ENCODE measurements at places on chromosomes 1 and 21. TPM values are rescaled to one million over a fixed set of nuclear protein-coding genes. Genes with fewer than 3 reads are reported as not detected.

DNA sequence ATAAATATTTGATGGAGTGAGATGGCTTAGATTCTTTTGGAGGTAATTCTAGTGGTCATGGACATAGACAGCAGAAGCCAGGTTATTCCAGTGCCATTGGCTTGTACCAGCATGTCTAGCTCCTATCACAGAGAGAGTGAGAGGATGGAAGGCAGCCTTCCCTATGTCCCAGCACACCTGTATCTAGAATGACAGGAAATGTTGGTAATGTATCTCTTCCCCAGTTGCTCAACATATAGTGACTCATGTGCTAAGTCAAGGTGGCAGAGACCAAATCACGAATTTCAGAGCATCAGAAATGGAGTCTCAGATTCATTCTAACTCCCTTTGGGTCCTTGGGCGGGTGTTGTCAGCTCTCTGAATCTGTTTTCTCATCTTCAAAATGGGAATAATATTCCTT is 28.4 kb downstream of the METTL13 start:
- DNase-seq = no peak
- no peaks in the 10 kb centered on the region for H3K4me1 ChIP-seq
- no peaks in the 10 kb centered on the region for H3K36me3 ChIP-seq
- no peak overlapping the region for H3K27ac ChIP-seq
- H3K27me3 ChIP-seq = no peaks in the 10 kb centered on the region

DNA sequence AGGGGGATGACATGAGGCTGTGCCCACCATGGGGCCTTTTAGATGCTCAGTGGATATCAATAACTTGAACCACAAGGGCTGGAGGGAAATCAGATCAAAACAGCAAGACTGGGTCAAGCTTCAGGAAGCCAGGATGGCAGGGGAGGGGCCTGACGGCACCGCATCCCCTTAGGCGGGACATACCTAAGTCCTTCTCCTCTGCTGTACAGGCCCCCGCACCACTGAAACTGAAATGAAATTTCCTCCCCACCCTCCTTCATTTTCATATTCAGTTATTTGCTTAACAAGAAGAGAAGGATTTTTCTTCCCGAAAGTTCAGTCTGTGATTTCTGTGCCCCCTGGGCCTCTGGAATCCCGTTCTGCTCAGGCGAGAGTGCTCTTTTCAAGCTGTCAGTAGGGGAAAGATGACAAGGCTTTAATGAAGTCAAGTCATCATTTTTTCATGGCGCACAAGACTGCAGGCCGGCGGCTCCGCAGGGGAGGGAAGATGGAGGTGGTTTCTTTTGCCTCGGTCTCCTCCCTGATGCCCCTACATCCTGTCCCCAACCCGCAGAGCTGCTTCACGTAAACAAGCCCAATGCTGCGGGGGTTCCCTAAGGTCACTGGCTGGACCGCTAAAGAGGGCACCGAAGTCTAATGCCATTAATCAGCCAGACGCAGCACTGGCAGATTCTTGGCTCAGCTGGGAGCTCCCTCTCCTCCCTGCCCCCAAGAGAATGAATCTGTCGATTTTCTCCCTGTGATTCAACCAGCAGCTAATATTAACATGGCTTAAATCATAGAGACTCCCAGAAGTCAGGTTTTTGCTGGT is 264.8 kb downstream of the C1orf94 start:
- no peak overlapping the region for H3K4me3 ChIP-seq
- H3K36me3 ChIP-seq = no peaks in the 10 kb centered on the region
- peaks cover 12% of the 10 kb centered on the region for H3K4me1 ChIP-seq
- peak; percentile 74 for DNase-seq
- no peaks in the 10 kb centered on the region for H3K27me3 ChIP-seq

DNA sequence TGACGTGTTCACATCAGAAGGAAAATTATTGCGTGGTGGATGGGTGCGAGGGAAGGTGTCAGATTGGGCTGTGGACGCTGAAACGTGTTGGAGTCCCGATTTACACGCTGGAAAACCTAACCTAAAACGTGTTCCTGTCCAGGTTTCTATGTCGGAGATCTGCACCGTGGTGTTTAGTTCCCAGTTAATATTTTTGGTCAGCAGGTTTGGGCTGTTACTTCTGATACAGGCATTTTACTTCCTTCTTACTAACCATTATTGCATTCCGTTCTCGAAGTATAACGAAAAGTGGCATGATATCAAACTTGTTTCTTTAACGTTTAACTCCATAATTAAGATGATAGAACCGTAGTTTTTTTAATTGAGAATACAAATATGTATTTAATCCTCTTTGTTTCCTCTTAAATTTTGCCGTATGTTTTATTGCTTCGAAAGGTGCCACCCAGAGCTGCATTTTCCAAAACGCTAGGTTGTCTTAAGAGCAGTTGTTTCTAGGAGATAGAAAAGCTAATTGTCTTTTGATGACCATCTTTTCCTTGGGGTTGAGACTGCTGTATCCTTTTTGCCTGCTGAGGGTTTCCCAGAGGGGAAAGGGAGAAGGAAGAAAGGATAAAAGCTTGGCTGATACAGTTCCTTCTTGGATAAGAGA is 1.3 kb downstream of the ADARB1 start:
- H3K27me3 ChIP-seq = no peaks in the 10 kb centered on the region
- H3K4me1 ChIP-seq = peaks cover 16% of the 10 kb centered on the region
- H3K27ac ChIP-seq = no peak overlapping the region
- peak overlapping the region; percentile 39 for H3K4me3 ChIP-seq
- no peak for DNase-seq

The PLEKHG5 gene
- 19.6 TPM for total RNA-seq

DNA sequence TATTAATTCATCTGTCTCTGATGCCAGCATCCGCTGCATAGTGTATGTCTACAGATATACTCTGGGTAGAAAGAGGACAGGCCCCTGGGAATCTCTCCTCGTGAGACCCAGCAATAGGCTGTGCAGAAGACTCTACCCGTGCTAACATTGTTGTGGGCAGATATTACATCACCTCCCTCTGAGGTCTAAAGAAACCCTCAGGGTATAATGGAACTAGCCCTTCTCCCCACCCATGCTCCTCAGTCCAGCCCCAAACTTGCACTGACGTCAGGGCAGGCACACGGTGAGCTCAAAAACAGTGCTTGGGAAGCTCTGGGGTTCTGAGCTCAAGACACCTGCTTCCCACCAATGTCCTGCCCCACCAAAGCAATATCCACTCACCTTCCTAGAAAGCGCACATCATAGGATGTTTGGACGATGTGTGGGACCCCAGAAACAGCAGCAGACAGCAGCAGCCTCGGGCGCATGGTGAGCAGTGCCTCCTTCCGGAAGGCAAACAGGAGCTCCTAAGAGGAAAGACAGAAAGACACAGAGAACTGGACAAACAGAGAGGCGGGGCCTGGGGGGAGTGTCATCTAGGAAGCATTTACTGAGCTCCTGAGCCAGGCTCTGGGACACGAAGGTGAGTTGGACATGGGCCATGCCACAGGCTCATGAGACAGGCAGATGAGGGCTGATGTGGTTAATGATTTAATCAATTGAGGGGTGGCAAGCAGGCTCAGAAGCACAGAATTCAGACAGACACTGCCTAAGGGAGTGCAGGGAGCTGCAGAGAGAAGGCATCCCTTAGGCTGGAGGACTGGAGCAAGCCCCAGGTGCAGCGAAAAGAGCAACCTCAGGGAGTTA is 4.8 kb downstream of the OVGP1 start:
- no peaks in the 10 kb centered on the region for H3K4me1 ChIP-seq
- no peaks in the 10 kb centered on the region for H3K27me3 ChIP-seq
- no peak overlapping the region for H3K27ac ChIP-seq
- no peak overlapping the region for H3K4me3 ChIP-seq
- H3K36me3 ChIP-seq = no peaks in the 10 kb centered on the region

DNA sequence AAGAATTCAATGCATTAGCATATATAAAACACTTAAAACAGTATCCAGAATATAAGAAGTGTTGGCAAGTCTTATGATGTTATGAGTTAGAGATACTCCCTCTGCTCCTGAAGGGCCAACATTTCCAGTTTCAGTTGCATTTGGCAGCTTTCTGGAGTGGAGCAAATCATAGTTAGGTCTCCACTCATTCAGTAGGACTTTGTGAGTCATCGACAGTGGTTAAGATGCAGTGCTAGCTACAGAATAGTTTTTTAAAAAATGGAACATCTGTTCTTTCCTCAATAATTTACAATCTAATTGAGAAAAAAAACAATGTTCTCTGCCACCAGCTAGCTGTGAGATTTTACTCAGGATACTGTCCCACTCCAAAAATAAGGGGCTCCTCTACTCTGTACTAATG is 389.1 kb downstream of the HLX start:
- no peak overlapping the region for H3K27ac ChIP-seq
- no peaks in the 10 kb centered on the region for H3K36me3 ChIP-seq
- no peak overlapping the region for H3K4me3 ChIP-seq
- H3K4me1 ChIP-seq = no peaks in the 10 kb centered on the region

DNA sequence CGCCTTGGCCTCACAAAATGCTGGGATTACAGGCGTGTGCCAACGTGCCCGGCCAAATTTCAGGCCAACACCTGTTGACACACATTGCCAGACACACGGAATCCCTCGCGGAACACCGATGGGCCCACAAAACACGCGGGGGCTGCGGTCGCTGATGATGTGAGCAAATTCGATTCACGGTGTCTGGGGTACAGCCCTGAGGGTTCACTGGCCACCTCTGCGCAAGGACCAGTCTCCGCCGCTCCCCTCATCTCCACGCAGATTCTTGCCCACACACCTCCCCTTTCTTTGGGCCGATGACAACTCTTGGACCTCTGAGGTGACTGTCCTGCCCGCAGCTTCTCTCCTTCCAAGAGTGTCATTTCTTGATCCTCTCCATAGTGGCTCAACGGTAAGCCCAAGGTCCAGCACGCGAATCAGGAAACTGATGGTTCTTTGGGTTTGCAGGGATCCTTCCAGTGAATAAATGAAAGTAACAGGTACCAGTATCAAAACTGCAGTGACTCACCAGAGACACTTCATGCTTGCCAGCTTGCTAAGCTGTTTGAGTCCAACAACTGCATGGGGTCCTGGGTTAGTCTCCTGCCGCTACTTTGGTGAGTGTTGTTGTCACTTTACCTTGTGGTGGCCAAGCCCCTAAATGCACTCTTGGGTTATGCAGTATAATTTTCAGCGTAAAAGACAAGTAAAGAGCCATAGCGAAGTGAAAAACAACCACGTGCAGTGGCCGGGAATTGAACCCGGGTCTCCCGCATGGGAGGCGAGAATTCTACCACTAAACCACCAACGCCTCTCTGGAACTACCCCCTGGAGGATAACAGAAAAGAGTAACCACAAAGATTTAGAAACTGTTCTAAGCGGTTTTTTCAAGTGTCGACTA is 11.0 kb upstream of the RNU1-3 start:
- no peaks in the 10 kb centered on the region for H3K36me3 ChIP-seq
- H3K27ac ChIP-seq = no peak overlapping the region
- no peaks in the 10 kb centered on the region for H3K4me1 ChIP-seq
- peaks cover 3% of the 10 kb centered on the region for H3K27me3 ChIP-seq
- no peak overlapping the region for H3K4me3 ChIP-seq

The CLCA4 gene
- total RNA-seq = 1.6 TPM

The PIGR gene
- 0.33 TPM for total RNA-seq

GRCh38 chr1:157639800-157640199 is 41.9 kb upstream of the FCRL4 start:
- no peak for DNase-seq
- H3K4me3 ChIP-seq = no peak overlapping the region
- H3K27me3 ChIP-seq = no peaks in the 10 kb centered on the region
- H3K36me3 ChIP-seq = no peaks in the 10 kb centered on the region
- H3K27ac ChIP-seq = no peak overlapping the region

The KIAA1614 gene
- total RNA-seq = 9.8 TPM

GRCh38 chr1:87914396-87914795 is 585.7 kb downstream of the LMO4 start:
- no peaks in the 10 kb centered on the region for H3K4me1 ChIP-seq
- no peaks in the 10 kb centered on the region for H3K36me3 ChIP-seq
- H3K27me3 ChIP-seq = no peaks in the 10 kb centered on the region
- H3K4me3 ChIP-seq = no peak overlapping the region

DNA sequence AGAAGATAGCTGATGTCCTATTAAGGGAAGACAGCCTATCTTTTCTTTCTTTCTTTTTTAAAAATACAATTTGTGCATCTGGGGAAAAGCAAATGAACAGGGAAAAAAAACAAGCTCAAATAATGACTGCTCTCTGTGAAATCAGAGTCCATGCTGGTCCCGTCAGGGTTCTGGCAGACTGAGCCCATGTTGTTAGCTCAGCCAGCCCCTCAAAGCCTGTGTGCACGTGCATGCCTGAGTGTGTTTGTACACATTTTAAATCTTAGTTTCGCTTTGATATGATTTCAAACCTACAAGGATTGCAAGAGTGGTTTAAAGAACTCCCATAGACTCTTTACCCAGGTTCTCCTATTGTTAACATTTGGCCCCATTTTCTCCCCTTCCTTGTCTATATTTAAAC is 231.8 kb upstream of the GREM2 start:
- DNase-seq = peak; percentile 25
- H3K4me1 ChIP-seq = no peaks in the 10 kb centered on the region
- H3K27me3 ChIP-seq = no peaks in the 10 kb centered on the region
- no peak overlapping the region for H3K4me3 ChIP-seq

GRCh38 chr1:157380523-157380922 is 171.8 kb downstream of the FCRL5 start:
- no peak overlapping the region for H3K4me3 ChIP-seq
- H3K27ac ChIP-seq = no peak overlapping the region
- no peaks in the 10 kb centered on the region for H3K36me3 ChIP-seq
- DNase-seq = no peak
- H3K4me1 ChIP-seq = no peaks in the 10 kb centered on the region

GRCh38 chr1:84398175-84399155 is at the start of gene DNASE2B:
DNASE2B (plus strand) TSS chr1:84398484; CDS start chr1:84398565, 81 bp downstream.
- no peak for DNase-seq
- H3K27me3 ChIP-seq = no peaks in the 10 kb centered on the region
- no peak within 1 kb of the TSS for H3K4me3 ChIP-seq
- no peaks in the 10 kb centered on the region for H3K4me1 ChIP-seq
- H3K36me3 ChIP-seq = no peaks in the 10 kb centered on the region

DNA sequence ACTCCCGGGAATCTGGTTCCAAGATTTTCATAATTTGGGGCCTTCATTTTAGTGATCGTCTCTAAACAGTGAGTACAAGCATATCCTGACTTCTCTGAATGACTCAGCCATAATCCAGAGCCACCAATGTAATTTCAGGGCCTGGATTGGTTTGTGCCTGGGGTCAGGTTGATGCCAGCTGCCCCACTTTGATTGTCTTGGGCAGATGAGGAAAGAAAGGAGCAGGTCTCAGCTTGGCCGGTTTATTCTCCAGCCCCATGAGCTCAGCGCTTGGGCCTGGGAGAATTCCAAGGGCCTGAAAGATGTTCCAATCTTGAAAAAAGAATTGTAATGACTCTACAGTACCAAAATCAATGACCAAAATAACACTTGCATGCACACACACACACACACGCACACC is 71.2 kb upstream of the ECE1 start:
- H3K27ac ChIP-seq = no peak overlapping the region
- H3K36me3 ChIP-seq = no peaks in the 10 kb centered on the region
- H3K27me3 ChIP-seq = no peaks in the 10 kb centered on the region
- H3K4me3 ChIP-seq = no peak overlapping the region
- no peak for DNase-seq
